H54 (cell line): ENCODE measurements at places on chromosomes 12 and 14.

DNA sequence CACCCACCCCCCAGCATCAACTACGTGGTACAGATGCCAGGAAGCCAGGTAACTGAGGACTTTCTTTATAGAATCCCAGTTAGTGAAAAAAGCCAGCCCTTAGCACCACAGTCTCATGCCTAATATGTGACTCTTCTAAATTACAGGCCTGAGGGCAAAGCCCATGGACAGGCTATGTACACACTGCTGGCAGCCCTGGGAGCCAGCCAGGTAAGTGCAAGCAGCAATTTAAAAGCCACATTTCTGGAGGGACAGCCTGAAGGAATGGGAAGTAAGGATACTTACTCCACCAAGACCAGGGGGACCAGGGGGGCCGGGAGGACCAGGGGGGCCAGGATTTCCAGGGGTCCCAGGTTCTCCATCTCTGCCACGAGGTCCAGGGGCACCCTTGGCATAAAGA is 7.0 kb downstream of the COL2A1 start:
- no peak for DNase-seq

DNA sequence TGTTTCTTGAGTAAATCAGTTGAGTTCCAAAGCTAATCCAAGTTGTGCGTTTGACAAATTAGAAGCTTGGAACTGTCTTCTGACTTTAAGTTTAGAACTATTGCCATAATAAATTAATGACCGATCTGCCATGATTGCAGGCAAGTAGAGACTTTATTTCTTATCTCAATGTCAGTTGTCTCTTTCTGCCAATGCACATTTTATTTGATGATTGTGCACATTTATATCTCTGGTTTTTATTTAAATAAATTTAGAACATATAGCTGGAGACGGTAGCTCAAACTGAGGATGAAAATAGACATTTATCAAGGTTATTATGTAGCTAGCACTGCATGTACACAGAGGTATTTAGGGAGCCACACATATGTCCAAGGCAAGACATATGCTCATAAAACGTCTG is 34.1 kb downstream of the SLCO1B1 start:
- DNase-seq = no peak

GRCh38 chr14:34966413-34966812 is 16.4 kb upstream of the SRP54 start:
- DNase-seq = no peak

GRCh38 chr12:14779834-14780233 is 23.4 kb downstream of the WBP11 start:
- no peak for DNase-seq
